ENCODE measurements at places on chromosomes 1 and 21.

DNA sequence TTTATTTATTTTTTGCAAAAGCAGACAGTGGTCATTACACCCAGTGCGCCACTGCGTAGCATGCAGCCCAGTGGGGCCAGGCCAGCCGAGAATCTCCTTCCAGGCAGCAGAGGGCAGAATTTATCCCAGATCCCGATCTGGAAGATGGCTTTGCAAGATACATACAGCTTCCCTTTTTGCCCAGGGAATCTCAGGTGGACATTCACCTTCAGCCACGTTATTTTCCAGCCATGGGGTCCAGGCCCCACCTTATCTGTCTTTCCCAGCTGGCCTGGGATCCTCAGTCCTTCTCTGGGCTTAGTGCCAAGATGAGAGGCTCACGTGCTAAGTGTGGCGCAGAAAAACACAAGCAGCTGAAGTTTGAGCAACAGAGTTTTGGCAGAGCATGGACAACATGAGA is 123.6 kb downstream of the AJAP1 start:
- DNase-seq = no peak

DNA sequence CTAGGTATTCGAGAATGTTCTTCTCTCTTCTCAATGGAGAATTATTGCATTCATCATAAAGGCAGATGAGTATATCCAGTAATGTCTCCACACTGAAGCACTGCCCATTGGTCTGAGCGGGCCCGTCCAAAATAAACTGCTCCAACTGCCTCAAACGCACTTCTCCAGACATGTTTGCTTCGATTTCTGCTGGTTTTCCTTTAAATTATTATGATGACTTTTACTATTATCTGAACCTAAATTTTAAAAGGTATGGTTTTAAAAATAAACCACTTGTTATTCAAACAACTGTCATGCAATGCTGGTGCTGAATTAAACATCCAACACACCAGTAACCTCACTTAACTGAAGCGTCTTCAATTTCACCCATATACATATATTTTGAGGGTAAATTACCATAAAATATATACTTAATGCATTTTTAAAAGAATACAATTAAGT is 1.3 kb downstream of the CDC42BPA start:
- no peak for DNase-seq

DNA sequence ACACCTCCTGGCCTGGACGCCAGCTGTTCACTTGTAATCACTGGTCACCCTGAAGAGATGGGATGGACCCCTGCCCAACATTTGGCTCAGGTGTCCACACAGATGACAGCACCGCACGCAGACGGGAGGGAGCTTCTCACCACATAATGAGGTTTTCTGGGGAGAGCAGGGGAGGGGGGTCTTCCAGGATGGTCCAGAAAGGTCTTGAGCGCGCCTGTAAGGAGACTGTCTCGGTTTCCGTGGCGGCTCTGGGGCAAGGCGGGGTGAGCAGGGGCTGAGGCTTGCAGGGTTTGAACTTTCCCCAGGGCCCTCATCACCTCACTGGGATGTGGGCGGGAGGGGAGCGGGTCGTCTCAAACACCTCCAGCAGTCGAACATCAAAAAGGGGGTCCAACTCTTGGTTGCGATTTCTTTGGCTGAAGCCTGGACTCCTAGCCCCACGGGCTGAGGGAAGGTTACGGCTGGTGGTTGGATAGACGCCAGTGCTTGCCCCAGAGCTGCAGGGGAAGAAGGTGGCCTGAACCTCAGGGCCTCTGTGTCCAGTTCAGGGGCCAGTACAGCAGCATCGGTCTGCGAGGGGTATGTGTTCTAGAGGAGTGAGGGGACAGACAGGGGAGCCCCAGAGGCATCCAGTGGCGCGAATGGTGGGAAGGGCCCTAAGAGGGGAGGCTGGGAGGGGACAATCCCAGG is 53.8 kb downstream of the PRKCZ start:
- DNase-seq = no peak

DNA sequence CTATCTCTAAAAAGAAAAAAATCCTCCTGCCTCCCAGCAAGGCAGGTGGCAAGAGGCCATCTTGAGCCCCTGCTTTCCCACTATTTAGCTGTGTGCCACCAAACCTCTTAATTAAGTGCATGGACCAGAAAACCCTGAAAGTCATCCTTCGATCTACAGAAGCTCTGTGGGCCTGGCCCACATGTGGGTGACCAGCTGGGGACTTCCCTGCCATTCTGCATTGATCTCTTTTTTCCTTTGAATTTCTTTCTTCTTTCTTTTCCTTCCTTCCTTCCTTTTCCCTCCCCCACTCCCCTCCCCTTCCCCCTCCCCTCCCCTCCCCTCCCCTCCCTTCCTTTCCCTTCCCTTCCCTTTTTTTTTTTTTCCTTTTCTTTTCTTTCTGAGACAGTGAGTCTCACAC is 38.0 kb downstream of the KIF21B start:
- no peak for DNase-seq

GRCh38 chr1:60133000-60133673 is 59.6 kb upstream of the C1orf87 start:
- DNase-seq = peak; percentile 13

GRCh38 chr21:33231526-33231925 is 1.8 kb downstream of the IFNAR2 start:
- no peak for DNase-seq

DNA sequence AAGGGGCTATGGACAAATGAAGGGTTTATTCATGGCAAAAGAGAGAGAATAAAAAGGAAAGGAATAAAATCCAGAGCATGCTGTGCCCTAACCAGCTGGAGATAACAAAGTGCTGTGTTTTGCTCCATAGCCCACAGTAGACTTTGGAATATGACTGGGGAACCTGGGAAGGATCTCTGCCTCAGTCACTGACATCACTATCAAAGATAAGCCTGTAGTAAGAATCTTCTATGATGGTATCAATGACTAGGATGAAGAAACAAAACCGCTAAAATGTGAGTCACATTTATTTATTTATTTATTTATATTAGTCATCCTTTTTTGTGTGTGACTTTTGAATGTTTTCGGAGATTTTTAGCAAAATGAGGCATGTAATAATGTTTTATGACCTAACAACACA is 56.3 kb downstream of the NVL start:
- DNase-seq = peak; percentile 6

GRCh38 chr21:34971656-34972055 is 77.4 kb downstream of the RUNX1 start:
- DNase-seq = no peak

GRCh38 chr21:44927259-44927586 is 6.5 kb upstream of the ITGB2 start:
- DNase-seq = no peak

- no peak for DNase-seq
Measured at GRCh38 chr1:206070627-206071304, 17.8 kb downstream of the RHEX start.

- no peak for DNase-seq
Measured at GRCh38 chr1:156537027-156537426, 35.3 kb downstream of the IQGAP3 start.

GRCh38 chr1:17926906-17927305 is 171.8 kb downstream of the ACTL8 start:
- no peak for DNase-seq

GRCh38 chr21:31554511-31555022 is 104.9 kb upstream of the SOD1 start:
- DNase-seq = no peak

- no peak for DNase-seq
Measured at GRCh38 chr1:158689110-158689509, 2.6 kb upstream of the SPTA1 start.

DNA sequence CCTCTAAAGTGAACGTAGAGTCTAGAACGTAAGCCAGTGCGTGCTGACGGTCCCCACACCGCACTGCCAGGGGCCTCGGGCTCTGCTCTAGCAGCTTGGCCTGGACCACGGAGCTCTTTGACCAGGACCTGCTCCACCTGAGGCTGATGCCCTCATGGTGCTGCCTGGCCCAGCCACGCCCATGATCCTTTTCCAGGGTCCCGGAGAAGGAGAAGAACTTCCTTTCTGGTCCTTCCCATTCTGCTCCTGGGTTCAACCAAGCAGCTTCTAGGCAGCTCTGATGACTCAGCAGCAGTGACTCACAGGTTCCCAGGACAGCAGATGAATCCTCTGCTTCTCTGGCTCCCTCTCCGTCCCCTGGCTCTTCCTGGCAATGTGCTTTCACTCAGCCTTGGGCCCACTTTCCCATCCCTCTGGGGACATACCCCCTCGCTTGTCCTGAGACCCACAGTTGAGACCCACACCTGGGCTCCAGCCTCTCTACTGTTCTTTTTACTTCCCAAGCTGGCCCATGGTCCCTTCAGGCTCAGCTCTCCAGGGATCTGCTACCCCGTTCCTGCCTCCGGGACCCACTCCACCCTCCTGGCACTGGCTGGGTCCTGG is 246.3 kb upstream of the RAB4A start:
- peak; percentile 68 for DNase-seq

DNA sequence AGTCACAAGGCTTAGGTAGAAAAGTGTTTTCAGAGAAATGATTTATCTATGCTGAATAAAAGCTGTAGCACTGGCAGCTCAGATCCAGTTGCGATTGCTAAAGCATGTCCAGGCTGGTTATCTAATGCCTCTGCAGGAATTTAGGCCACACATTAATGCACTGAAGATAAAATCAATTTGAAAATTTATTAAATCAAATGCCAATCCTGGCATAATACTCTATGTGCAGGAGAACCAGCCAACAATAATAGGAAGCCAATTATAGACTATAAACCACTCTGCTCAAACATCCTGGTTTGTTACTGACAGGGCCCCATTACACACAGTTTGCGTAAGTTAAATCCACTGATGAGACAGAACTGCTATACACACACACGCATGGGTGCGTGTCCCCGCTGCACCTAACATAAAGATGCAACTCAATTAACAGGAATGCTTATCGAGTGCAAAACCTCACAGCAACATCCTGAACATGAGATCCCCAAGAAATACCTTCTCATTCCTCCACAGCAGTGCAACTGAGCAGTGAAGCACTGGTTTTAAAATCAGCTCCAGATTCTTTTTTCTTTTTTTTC is 40.6 kb downstream of the PTP4A2 start:
- DNase-seq = no peak

DNA sequence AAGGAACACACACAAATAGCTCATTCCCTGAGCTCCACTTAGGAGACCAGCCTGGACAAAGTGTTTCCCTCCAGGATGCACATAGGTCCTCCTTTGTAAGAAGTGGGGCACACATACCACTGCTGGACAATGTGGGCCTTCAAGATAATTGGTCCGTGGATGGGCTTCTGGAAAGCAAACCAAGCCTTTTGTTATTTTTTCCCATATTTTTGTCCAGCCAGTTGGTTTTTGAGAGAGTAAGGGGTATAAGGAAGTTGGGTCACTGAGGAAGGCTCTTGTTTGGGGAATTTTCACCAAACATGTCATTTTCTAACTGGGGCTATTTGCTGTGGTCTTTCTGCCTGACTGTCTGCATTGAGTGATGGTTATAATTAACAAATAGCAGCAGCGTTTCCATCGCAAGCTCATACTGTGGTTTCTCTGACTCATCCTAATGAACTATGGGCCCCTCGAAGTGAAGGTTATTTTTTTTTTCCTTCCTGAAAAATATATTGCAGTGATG is 306.3 kb upstream of the DUSP10 start:
- no peak for DNase-seq
